ENCODE measurements at places on chromosomes 3 and 15.
A peak's percentile ranks its signal among the peaks of the same experiment; 100 is the strongest.

GRCh38 chr3:99625643-99626416 is 12.6 kb upstream of the COL8A1 start:
- no peak for DNase-seq

- DNase-seq: peak; percentile 16
Observed at GRCh38 chr3:123026565-123027291, 835 bp downstream of the SEMA5B start.

DNA sequence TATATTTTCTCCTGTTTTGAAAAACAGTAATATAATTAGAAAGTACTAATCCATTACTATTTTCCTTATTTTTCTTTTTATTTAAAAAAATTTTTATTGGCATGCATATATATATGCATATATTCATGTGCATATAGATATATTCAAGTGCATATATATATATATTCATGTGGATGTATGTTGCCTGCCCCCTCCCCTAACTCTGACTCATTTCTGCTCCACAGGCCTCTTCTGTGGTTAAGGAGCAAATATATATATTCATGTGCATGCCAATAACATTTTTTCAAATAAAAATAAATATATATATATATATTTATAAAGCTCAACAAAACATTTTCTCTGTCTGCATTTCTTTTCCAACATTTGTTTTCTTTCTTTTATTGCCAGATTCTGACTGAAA is 13.6 kb upstream of the CORO2B start:
- DNase-seq: no peak

DNA sequence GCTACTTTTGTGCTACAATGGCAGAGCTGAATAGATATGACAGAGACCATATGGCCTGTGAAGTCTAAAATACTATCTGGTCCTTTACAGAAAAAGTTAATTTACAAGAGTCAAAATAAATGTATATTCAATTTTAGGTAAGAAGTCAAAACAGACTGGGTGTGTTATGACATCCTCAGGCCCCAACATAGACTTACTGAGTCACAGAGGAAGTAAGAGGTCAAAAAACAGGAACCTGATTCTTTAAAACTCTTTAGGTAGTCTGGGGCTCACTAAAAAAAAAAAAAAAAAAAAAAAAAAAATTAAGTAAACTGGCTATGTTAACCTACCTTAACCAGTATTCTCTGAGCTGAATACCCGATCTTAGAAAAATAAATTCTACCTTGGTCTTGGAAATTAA is 13.1 kb downstream of the DNAAF4 start:
- no peak for DNase-seq

DNA sequence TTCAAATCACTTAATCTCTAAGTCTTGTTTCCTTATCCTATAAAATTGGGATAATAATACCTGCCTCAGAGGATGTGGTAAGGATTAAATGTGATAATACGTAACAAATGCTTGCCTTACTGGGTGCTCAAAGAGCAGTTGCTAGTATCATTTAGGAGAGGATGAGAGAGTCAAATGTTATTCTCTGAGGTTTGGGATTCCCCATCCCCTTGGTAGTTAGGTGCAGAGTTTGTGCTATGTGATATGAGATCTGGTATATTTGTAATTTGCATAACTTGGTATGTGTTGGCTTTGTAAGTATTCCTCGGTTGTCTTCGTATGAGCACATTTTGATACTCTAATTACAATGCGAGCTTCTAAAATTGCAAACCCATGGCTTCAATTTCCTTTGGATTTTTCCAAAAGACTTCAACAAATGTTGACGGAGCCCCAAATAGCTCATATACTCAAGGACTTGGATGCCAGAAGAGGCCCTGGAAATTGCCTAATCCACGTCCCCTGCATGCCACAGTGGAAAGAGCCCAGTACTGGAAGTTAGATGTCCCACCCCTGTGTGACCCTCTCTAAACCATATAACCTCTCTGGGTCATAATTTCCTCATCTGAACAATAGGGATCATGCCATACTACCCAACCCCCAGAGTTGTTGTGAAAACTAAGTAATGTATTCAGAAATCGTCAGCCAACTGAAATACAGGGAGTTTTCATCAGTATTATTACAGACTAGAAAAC is 85.0 kb downstream of the FBN1 start:
- no peak for DNase-seq

GRCh38 chr3:112582244-112582874 is 20.5 kb downstream of the SLC35A5 start:
- peak; percentile 63 for DNase-seq

GRCh38 chr3:99066863-99067262 is 165.4 kb upstream of the DCBLD2 start:
- DNase-seq: no peak

DNA sequence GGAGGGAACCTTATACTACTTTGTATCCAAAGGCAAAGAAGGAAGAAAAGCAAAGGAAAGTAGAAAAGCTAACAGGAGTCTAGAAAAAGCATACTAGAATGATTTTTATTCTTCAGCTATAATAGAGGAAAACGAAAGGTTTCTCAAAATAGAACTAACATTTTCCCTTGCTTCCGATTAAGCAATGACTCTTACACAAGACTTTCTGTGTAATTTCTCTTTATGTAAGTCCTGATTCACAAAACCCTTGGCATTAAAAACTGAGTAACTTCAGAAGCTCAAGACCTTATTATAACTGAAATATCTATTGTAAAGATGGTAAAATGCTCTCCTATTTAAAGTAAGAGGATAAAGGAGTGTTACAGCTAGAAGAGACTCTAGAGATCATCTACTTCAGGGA is 97.4 kb downstream of the DTWD1 start:
- peak; percentile 48 for DNase-seq

GRCh38 chr3:17752436-17752835 is 10.0 kb upstream of the TBC1D5 start:
- DNase-seq: no peak
